ENCODE measurements at places on chromosomes 6 and 20.

GRCh38 chr6:87181903-87182302, 26.5 kb downstream of the ZNF292 start:
- DNase-seq = no peak

GRCh38 chr20:9597547-9597946, 83.2 kb downstream of the LAMP5 start:
- DNase-seq = no peak

- DNase-seq = no peak
These were observed 81.9 kb downstream of the RALGAPA2 start for GRCh38 chr20:20630551-20630950.

- DNase-seq = no peak
These were observed 48.8 kb upstream of the SYNCRIP start for GRCh38 chr6:85691478-85691877.

- no peak for DNase-seq
These were observed 335.5 kb downstream of the GJA1 start for GRCh38 chr6:121770943-121771342.

- DNase-seq = no peak
These were observed 33.0 kb downstream of the AKIRIN2 start for GRCh38 chr6:87669051-87669450.

DNA sequence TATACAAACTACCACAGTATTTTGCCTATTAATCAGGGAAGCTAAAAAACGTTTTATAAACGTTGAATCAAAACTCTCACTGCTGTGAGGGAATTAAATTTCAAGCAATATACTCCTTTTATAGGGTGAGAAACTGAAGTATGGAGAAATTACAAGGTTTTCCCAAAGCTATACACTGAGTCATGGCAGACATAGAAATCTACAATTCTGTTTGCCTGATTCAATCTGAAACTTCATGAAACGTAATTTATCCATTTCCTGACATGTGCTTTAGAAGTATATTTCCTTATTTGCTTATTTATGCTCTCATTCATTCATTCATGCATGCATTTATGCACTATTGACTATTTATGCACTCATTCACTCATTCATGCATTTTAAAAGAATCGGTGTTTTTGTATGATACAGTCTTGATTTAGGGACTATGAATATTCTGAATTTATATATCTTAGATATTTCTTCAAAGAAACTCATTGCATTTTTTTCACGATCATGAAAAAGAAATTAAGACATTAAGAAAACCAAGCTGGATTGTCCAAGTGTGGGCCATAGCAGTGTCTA, 16.5 kb downstream of the EYA4 start:
- no peak for DNase-seq

- DNase-seq = no peak
These were observed 213.2 kb downstream of the ERMARD start for GRCh38 chr6:169964486-169965180.
